Activated CD8-positive, alpha-beta memory T cell treated with anti-CD3 and anti-CD28 coated beads, Interleukin-2, amount 50 U/mL, for 48 hours (primary cell): ENCODE measurements at places on chromosomes 7 and 10.
A peak's percentile ranks its signal among the peaks of the same experiment; 100 is the strongest.

- no peak for DNase-seq
Observed at GRCh38 chr7:157460721-157461120, 123.9 kb downstream of the DNAJB6 start.

- peak; percentile 53 for DNase-seq
Observed at GRCh38 chr10:18140149-18140956, at the start of gene CACNB2. CACNB2 (plus strand) TSS chr10:18140424.

GRCh38 chr10:33334805-33335550, 511 bp upstream of the NRP1 start:
- peak; percentile 80 for DNase-seq

GRCh38 chr10:30979956-30980355, 51.7 kb downstream of the ZNF438 start:
- no peak for DNase-seq

DNA sequence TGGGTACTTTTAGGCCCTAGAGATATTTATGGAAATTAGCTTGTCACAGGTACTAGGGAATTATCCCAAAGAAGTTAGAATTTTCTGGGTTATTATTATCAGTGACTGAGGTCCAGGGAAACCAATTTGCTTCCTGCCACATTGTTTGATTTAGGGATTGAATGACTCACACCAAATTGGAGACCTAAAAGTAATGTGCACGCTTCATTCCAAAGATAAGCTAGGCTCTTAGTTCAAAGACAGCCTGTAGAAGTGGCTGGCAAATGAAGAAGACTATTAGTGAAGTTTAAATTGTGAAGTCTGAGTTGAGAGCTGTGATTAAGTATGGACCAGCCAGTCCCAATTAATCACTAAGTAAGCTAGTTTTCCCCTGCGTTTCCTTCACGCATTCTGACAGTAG, 188.1 kb upstream of the MYO3A start:
- no peak for DNase-seq

- DNase-seq, result no peak
Observed at GRCh38 chr10:114311023-114311422, 72.0 kb downstream of the VWA2 start.

DNA sequence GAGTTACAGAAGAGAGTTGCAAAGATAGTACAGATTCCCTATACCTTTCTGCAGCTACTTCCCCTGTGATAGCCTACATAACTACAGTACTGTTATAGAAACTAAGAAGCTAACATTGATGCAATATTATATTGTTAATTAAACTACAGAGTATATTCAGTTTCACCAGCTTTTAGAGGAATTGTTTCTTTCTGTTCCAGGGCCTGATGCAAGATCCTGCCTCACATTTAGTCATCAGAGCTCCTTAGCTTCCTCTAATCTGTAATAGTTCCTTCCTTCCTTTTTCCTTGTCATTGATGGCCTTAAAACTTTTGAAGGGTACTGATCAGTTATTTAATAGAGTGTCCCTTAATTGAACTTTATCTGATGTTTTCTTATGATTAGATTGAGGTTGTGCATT, 56.8 kb downstream of the SDHAF3 start:
- no peak for DNase-seq

DNA sequence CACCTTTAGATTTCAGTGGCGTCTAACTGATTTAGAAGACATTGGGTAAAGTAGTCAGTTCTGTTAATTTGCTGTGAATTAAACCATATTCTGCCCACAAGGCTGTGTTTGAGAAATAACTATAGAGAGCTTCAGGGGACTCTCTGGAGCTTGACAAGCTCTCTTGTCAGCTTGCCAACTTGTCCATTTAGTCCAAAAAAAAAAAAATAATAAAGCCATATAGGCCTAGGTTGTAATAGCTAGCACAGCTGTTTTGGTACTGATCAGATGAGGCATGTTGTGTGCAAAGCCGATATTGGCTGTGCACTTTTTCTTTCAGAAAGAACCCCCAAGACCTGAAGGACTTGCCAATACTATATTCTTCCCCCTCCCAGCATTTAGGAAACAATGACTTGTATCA, 20.2 kb upstream of the ZNF282 start:
- DNase-seq, result no peak

GRCh38 chr7:141497391-141497790, 53.8 kb upstream of the AGK start:
- DNase-seq, result no peak

GRCh38 chr10:128316121-128316726, 190.0 kb upstream of the MKI67 start:
- DNase-seq, result no peak

GRCh38 chr7:107865956-107866775, 24.8 kb upstream of the DLD start:
- DNase-seq, result no peak

- DNase-seq, result peak; percentile 89
Observed at GRCh38 chr10:88991161-88991898, 732 bp downstream of the FAS start.

DNA sequence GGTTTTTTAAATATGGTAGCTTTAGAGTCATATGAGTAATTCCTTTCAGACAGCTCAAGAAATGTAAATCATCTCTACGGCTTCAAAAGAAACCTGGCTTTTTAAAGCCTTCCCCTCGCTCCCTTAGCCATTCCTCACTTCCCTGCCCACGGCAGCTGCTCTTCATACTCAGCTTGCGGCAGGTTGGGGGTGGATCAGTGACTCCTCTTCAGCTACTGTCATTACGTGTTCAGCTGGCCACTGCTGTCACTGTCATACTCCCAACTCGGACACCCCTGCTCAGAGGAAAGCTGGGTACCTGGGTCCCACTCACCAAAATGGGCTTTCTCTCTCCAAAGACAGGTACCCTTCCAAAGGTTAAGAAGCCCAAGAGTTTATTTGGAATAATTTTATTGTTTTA, 6.6 kb downstream of the YWHAG start:
- no peak for DNase-seq

GRCh38 chr10:50604049-50604640, 19.6 kb downstream of the SGMS1 start:
- DNase-seq, result no peak

- DNase-seq, result no peak
Observed at GRCh38 chr7:46253520-46253919, 332.4 kb upstream of the IGFBP3 start.

DNA sequence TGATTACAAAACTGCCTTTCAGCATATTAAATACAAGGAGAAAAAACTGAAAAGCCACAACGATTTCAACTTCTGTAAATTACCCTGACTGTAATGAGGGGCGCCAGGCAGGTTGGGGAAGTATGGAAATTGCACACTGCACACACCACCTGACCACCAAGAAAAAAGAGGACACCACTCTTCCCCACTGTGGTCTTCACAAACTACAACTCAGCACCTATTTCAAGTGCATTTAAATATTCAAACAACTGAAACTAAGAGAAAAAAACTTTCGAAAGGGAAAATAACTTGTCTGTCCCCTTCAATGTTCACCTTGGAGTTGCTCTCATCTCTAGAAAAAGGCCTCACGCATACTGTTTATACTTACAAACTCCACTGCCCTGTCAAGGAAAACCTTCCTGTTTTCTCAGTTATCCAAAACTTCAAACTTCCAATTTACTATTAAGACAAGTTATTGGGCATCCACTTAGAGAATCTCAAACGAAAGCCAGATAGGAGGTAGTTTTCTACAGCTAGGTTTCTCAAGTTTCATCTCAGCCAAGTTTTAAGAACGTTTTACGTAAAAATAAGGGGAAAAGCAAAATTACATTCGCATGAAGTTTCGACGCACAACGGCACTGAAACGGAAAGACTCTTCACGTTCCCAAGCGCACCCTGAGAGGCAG, 1.4 kb downstream of the LARP4B start:
- no peak for DNase-seq

DNA sequence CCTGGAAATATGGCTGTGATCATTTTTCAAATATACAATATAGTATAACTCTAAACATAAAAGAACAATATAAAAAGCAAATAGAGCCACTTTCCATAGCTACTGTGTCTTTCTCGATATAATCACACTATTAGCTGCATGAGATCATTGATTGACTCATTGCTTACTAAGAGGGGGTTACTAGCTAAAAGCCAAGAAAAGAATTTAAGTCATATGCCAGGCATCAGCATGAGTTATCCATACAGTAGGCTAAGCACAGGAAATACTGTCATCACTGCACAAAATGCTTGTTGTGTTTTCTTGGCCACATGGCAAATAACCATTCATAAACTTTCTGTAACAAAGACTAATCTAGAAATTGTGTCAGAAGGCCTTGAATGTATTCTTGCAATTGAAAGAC, 18.8 kb upstream of the ABCB5 start:
- no peak for DNase-seq

DNA sequence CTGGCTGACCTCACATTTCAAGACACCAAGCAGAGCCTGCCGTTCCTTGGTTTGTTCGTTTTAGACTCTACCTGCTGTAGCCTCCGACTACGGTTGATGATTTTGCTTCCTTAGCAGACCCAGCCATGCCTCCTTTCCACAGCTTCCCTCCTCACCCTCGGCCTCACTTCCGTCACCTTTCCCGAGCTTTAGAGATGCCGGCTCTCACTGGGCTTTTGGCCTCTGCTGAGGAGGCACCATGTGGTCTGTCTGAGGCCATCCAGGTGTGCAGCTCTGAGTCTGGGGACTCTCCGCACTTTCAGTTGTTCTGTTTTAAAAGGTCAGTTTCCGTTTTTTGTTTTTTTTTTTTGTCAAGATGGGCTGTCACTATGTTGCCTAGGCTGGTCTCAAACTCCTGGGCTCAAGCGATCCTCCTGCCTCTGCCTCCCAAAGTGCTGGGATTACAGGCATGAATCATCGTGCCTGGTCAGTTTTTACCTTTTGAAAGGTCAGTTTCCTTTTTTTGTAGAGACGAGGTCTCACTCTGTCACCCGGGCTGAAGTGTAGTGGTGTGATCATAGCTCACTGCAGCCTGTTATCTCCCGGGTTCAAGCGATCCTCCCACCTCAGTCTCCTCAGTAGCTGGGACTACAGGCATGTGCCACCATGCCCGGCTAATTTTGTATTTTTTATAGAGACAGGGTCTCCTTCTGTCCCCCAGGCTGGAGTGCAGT, 11.7 kb downstream of the ORAI2 start:
- DNase-seq, result no peak

DNA sequence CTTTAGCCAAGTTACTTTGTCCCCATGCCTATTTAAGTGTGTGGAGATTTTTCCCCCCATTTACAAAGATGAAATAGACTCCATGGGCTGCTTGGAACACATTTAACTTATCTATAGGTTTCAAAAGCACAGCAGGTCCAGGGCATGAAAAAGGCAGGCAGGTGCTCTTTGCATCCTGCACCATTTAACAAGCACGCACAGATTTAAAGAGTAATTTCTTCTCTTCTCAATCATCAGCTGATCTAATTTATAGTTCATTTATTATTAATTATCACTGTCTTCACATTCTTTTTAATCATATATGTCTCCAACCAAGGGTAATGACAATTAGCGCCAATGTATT, 156.8 kb downstream of the CACNA2D1 start:
- no peak for DNase-seq

GRCh38 chr7:38398725-38399321, 125.4 kb upstream of the TARP start:
- DNase-seq, result peak; percentile 73

DNA sequence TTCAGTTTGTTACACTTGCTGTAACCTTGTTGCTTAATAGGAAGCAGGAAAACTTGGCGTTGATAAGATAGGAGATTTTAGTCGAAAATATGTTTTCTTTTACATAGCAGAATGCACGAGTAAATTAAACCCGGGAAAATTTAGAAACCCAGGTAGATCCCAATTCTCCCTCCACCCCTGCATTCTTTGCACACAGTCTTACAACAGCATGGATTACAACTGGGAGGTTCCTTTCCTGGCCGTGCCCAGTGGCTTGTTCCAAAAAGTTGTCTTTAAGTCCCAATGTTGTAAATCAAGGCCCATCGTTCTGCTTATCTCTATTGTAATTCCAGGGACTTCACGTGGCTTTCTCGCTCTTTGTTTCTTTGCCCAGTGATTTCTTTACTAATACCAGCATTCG, 1.1 kb upstream of the DPY19L1 start:
- no peak for DNase-seq

DNA sequence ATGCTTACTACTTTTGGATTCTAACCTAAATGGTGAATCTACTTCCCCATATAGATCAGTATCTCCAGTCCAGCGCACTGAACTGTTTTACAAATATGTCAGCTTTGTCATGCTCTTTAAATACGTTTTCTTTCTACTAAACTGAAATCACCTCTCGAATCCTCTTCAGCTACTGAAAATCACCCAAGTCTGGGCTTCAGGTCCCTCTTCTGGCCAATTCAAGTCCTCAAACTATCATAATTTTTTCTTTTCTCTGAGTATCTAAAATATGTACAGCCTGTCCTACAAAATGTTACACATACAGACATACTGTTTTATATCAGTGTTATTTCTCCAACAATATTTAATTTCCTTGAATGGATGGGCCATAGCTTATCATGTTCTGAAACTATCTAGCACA, 84.2 kb downstream of the CACNA2D1 start:
- DNase-seq, result no peak

DNA sequence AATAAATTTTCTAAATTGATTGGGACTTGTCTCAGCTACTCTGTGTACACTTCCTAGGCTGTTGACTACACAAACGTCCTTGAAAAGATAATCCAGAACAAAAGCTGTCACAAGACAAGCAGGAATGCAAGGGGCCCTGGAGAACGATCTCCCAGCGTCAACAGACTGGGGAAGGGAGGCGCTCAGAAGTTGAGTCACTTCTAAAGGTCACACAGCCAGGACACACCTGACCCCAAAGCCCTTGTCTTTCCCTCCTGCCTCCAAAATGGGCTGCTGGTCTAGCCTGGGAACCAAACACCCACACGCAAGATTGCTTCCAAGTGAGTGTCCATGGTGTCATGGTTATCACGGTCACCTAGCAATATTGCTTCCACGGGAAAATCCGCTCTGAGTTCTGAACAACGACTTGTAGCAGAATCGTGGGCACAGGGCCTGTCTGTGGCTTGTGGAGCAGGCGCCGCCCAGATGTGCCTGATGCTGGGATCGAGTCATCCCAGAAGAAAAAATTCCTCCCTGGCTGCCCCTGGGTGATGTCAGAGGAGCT, 49.8 kb downstream of the SPOCK2 start:
- no peak for DNase-seq

DNA sequence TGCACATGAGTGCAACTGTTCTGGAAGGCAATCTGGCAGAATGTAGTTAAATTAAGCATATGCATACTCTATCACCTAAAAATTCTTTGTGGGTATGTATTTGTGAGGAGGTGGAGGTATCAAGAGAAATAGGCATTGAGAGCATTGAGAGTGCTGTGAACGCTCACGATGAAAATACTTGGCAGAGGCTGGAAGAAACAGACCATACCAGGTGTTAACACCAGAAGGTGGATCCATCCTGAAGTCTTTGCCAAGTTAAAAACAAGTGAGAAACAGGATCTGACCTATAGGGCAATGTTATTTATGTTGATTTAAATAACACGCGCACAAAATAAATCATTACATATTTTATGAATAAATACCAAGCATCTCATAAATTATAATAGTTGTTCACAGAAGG, 311.6 kb downstream of the PCLO start:
- DNase-seq, result no peak

- no peak for DNase-seq
Observed at GRCh38 chr10:8617792-8618191, 563.3 kb downstream of the GATA3 start.

GRCh38 chr7:119664601-119665000, 608.4 kb upstream of the KCND2 start:
- no peak for DNase-seq
